ENCODE measurements at places on chromosomes 2 and 18.

- peak; percentile 19 for DNase-seq
Observed at GRCh38 chr18:62954366-62954765, 239.0 kb downstream of the PHLPP1 start.

DNA sequence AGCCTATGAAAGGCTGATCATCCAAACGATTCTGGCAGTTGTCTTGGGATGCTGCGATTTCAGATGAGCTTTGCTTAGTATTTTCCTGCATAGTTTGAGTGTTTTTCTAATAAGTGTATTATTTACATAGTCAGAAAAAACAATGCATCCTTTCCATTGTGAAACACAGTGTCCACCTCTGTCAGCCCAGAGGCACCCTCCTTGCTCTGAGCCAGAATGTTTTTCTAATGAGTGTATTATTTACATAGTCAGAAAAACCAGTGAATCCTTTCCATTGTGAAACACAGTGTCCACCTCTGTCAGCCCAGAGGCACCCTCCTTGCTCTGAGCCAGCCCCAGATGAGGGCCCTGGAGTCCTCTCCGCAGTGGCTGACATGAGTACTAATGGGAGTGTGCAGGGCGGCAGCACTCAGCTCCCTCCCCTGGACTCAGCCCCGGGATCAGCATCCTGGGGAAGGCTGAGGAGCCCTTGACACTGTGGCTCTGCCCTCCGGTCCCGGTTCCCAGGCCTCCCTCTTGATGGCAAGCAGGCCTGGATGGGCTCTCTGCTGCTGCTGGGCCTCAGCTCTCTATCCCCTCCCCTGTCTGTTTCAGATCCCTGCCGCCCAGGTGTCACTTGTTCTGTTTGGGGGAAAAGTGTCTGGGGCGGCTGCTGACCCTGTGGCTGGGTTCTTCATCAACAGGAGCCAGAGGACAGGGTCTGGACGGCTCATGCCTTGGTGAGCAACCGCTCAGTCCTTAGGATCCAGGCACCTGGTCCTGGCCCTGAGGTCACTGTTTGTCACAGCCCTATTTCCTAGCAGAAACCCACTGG lies 5.9 kb downstream of the MFSD2B start:
- no peak for DNase-seq

- no peak for DNase-seq
Observed at GRCh38 chr2:81672516-81672915, 1368.0 kb upstream of the LRRTM1 start.

- DNase-seq = no peak
Observed at GRCh38 chr2:212815453-212815852, 276.9 kb upstream of the ERBB4 start.

GRCh38 chr18:10286580-10287150 lies 167.8 kb upstream of the APCDD1 start:
- no peak for DNase-seq

DNA sequence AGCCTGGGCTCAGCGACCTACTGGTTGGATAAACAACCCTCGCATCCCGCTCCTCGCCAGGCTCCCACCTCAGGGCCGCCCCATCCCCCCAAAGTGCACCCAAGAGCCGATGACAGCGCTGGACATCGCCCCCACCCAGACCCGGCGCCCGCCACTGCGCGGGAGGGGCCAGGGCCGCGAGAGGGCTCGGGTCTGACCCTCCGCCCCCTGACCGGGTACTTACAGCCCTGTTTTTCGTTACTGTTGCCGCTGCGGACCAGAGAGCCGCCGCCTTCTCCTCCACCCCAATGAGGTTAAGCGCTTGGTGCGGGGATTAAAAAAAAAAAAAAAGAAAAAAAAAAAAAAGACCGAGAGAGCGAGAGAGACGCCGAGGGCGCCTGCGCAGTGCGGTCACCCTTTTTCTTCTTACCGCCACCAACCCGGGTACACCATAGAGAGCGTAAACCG lies at the start of gene CLASP1:
Gene CLASP1 (minus strand): TSS at position 314 of the 447 bp plus-strand sequence. CDS start 43,567 bp downstream, outside the sequence.
- DNase-seq = no peak

Data from NCI-H1092 treated with DMSO at 0.1 percent for 48 hours (cell line).